ENCODE measurements at places on chromosomes 12 and 14.

- no peak for DNase-seq
These were observed 21.2 kb downstream of the GNG2 start for GRCh38 chr14:51881636-51882035.

DNA sequence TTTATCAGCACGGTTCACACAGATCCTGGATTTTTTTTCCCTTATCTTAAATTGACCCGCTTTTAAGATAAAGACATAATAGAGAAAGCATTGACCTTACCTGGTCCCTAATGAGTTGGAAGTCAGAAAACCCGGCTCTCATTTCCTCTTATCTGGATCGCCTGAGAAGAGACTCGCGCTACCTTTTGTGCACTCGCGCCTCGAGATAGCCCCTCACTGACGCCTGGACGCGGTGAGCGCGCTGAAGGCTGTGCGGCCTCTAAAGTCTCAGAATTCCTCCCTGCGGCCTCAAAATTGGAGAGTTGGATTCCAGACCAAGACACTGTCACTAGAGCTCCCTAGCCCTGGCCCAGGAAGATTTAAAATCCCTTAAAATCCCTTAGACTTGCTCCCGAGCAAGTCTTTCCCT lies 7.0 kb downstream of the NKX2-1 start:
- no peak for DNase-seq

DNA sequence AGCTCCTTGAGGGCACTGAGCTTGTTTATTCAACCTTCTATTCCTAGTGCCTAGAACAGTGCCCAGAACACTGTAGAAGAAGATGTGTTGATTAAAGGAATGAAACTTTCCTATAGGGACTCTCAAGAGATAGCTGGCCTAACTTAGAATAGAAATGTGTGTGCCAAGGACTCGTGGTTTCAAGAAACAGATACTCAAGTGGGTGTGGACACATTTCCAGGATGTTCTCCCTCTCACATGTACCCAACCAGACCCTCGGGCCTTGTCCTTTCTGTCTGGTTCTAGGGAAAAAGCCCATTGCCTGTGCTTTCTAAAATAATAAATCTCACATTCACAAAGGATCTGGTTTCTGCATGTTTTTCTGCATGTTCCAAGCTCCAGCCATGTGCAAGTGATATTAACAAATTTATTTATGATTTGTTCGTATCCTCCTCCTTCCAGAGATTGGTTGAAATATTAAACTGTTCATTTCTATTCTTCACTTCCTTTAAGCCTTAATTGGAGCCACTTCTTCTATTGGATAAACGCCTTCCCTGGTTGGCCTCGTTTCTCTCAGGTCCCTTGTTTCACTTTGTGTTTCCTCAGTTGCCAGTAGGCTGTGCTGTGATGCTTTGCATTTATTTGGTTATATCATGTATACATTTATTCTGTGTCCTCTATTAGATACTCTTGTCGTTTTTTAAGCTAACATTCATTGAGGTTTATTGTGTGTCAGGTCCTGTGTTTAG lies 89.8 kb downstream of the CRADD start:
- DNase-seq, result no peak

DNA sequence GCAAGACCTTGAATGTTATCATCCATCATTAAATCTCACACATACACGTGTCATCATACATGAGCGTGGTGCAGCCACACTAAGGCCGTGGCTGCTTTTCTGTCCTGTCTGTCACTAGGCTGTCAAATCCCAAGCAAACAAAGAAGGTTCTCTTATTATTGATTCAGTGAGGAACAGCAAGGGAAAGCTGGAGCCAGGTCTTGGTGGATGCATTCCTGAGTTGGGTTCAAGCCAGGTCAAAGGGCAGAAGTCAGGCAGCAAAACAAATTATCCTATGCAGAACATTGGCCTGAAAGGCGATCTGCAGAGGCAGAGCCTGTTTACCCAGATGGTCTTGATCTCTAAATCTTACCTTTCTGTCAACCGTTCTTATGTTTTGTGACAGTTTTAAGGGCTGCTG lies 252.3 kb downstream of the NEDD1 start:
- no peak for DNase-seq

DNA sequence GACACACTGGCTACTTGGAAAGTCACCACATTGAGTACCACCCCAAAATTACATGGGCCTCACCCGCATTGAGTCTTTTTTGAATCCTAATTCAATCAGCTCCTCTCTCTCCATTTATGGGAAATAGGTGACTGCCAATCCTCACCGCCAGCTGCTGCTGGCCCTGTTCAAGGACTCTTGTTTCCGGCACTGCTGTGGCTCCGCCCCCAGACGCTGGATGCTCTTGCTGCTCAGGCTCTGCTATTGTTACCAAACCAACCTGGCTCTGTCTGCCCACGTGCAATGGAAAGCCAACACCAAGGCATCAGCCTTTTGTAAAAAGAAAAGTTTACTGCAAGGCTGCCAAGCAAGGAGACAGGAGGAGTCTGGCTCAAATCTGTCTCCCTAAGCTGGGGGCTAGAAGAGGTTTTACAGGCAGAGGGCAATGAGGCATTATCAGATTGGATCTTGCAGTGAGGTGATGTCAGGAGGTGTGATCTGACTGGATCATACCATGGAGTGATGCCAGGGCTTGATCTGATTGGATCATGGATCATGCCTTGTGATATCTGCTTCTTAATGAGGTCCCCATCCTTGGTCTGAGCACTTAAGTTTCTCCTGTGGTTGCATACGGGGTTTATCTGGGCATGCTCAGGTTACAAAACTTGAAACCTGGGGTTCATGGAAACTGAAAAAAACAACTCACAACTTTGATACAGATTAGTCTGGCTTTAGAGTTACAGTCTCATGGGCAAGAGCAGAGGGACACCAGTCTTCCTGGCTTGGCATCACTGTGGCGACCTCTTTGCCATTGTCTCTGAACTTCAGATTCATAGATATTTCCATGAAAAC lies 117.1 kb upstream of the SLC35F4 start:
- no peak for DNase-seq

DNA sequence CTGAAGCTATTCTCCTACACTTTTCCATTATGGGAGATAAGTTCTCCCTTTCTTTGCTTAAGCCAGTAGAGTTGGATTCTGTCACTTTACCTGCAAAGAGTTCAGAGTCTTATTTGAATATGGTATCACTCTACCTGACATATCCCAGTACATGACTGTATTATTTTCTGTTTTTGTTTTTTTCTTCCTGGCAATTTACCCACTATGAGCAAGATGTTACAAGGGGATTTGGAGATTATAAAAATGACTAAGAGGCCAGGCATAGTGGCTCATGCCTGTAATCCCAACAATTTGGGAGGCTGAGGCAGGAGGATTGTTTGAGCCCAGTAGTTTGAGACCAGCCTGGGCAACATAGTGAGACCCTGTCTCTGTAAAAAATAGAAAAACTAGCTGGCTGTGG lies 46.4 kb upstream of the CHST11 start:
- no peak for DNase-seq

- DNase-seq, result no peak
These were observed 22.8 kb downstream of the APOBEC1 start for GRCh38 chr12:7642876-7643309.

GRCh38 chr12:52087961-52088820 lies 8.7 kb downstream of the SMIM41 start:
- DNase-seq, result no peak

- no peak for DNase-seq
These were observed 148.2 kb upstream of the NAV3 start for GRCh38 chr12:77682488-77682887.

DNA sequence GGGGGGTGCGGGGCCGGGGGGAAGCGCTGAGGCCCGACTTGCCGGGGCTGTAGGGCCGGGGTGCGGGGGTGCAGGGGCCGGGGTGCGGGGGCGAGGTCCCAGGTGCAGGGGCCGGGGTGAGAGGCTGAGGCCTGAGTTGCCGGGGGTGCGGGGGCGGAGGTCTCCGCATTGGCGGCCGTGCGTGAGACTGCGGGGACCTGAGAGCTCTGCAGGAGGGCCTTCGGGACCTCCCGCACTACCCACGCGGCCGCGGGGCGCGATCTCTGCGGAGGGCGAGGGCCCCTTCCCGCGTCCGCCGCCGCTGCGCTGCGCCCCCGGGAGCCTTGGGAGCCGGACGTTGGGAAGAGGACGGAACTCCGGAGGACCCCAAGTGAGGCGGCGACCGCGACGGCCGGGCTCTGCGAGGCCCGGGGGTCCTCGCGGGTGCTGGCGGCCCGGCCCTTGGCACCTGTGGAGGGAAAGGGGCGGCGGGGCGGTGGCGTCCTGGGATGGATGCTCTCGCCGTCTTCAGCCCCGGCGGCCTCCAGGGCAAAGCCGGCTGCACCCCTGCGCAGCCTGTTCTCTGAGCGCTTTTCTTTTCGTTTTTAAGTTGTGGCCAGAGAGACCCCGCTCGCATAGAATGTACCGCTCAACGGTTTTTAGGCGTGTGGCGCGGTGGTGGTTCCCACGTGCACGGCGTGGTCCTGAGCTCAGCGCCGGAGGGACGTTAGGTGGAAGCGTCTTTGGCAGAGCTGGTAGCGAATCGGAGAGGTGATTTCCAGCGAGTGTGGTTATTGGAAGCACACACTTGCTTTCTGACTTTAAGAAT lies 1.3 kb downstream of the PIWIL1 start:
- DNase-seq, result no peak

DNA sequence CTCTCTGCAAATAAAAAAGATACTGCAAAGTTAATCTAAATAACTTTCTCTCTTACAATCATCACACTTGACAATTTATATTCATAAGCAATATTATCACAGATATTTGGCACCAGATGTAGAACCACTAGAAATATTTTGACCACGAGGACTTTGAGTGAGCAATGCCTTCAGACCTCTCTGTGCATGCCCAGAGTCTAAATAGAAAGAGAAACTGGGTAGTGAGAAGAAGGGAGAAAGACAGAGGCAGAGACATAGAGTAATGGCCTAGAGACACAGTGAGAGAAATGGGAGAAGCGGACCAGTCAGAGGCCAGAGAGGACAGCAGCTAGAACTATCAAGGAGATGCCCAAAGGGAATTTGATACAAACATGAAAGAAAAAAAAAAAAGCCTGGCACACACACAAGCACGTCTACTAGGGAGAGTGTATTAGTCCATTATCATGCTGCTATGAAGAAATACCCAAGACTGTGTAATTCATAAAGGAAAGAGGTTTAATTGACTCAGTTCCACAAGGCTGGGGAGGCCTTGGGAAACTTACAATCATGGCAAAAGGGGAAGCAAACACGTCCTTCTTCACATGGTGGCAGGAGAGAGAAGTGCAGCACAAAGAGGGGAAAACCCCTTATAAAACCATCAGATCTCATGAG lies 41.1 kb downstream of the BMP4 start:
- no peak for DNase-seq

GRCh38 chr12:53514628-53515290 lies 7.5 kb upstream of the NPFF start:
- no peak for DNase-seq
